Activated CD4-positive, alpha-beta T cell treated with anti-CD3 and anti-CD28 coated beads for 4 hours (primary cell): ENCODE measurements at places on chromosomes 2 and 18.

DNA sequence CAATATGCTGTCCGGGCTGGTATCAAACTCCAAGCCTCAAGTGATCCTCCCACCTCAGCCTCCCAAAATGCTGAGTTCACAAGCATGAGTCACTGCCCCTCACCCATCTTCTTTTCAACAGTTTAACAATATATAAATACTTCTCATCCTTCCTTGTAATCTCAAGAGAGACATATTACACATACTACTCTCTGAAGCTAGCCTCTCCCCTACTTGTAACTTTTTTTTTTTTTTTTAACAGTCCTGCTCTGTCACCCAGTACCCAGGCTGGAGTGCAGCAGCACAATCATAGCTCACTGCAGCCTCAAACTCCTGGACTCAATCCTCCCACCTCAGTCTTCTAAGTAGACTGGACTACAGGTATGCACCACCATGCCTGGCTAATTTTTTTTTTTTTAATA lies 5.7 kb downstream of the GFPT1 start:
- DNase-seq: no peak

DNA sequence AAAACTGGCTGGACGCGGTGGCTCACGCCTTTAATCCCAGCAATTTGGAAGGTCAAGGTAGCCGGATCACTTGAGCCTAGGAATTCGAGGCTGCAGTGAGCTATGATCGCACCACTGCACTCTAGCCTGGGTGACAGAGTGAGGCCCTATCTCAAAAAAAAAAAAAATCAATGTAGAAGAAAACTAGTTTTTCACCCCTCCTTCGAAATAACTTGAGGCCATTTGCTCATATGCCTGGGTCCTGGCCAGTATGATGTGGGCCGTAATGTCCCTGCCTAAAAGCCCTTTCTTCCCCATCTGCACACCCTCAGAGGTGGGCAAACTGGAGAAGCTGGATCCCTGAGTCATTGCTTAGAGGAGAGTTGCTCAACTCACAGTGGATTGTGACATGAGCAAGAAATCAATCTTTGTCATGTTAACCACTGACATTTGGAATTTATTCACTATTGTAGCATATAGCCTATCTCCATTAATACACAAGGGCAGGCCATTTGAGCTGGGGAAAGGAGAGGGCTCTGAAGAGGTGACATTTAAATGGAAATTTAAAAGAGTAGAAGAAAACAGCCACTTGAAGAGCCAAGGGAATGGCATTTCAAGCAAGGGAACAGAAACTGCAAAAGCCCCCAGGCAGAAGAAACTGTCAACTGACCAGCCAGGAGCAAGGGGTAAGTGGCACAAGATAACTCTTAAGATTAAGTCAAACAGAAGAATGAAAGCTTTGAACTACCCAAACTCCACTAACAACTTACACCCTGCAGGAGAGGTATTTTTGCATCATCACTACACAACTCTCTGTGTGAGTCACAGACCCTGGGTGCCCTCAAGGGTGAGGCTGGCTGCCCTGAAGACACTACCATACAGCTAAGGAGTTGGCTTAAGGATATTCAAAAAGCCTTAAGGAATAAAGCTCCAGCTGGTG lies 7.6 kb upstream of the METTL21A start:
- no peak for DNase-seq

DNA sequence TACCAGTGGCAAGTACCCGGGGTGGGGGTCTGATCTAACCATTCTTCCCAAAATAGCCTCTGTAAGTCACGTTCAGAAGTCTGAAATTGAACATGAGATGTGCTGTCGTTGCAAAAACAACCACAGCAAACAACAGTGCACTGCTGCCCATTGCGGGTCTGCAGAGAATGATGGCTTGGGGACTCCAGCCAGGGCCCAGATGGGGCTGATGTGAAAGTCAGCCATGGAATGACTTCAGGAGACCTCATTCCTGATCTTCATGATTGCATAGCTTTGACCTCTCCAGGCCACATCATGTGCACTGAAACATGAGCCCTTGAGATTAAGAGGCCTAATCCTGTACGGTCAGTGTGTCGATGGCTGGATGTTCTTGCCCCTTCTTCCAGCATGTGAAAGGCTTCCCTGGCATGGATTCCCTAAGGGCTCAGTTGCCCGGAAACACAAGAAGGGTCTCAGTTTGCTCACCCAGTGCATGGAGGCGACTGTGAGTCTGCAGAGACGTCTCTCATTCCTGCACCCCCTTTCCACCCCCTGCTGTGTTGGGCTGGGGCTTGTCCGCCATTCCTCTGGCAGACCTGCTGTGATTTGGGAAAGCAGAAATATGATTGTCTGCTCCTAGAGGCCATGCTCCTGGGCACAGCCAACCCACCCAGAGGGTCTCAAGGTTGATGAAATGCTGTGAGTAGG lies 191.6 kb downstream of the SEPTIN10 start:
- DNase-seq: no peak

DNA sequence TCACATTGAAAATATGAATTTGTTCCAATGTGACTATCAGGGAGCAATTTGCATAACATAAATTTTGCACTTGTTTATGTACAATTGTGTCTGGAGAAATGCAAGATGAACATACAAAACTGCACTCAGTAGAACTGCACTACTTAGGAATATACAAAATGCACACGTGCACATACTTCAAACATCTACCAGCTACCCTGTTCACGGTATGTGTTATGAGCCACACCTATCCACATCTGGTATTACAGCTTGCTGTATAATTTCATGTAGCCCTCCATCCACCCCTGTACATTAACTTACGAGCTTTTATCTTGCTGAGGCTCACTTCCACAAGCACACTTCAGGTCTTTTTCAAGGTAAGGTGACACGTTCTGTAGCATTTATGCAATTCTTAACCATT lies 373.5 kb upstream of the ZEB2 start:
- no peak for DNase-seq

- no peak for DNase-seq
Observed at GRCh38 chr2:177165061-177165583, 47.5 kb upstream of the HNRNPA3 start.

- DNase-seq: no peak
Observed at GRCh38 chr2:207290833-207291624, 125.3 kb upstream of the KLF7 start.
